Activated T-cell treated with anti-CD3 and anti-CD28 coated beads, Interleukin-2, amount 50 U/mL, for 72 hours (primary cell): ENCODE measurements at places on chromosomes 12 and 14. TPM values are rescaled to one million over a fixed set of nuclear protein-coding genes. Genes with fewer than 3 reads are reported as not detected.

MED6 gene
- 47.9 TPM for total RNA-seq

RAPGEF3 gene
- 0.62 TPM for total RNA-seq

AMN gene
- 3.2 TPM for total RNA-seq

TAOK3 gene
- 49.2 TPM for total RNA-seq

CLEC2A gene
- not detected for total RNA-seq

NOS1 gene
- not detected for total RNA-seq

OR4N2 gene
- total RNA-seq, result not detected
